ENCODE measurements at places on chromosomes 6 and 20. TPM values are rescaled to one million over a fixed set of nuclear protein-coding genes. Genes with fewer than 3 reads are reported as not detected.

GRCh38 chr6:147653631-147654030 lies 145.1 kb downstream of the SAMD5 start:
- DNase-seq = no peak

The ATRN gene
- total RNA-seq = 43.6 TPM

GRCh38 chr20:41064377-41064776 lies 35.8 kb downstream of the TOP1 start:
- DNase-seq = no peak

GRCh38 chr6:89599727-89600126 lies 38.8 kb downstream of the LYRM2 start:
- DNase-seq = no peak

The MACROD2 gene
- 0.76 TPM for total RNA-seq
